Dorsolateral prefrontal cortex (tissue), 122 donors: ENCODE measurements at places on chromosomes 6 and 20.

DNA sequence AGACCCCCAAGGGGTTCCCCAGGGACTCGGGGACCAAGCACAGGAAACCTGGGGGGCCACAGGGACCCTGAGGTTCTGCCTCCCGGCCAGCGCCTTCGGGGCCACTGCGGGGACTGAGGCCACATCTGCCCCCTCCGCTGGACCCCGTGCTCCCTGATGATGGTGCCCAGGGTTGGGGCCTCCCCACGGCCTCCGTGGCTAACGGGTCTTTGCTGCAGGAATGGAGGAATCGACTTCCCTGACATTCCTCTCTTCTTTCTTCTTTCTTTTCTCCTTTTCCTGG is 330.2 kb downstream of the TAF4 start:
- DNase-seq, result no peak

DNA sequence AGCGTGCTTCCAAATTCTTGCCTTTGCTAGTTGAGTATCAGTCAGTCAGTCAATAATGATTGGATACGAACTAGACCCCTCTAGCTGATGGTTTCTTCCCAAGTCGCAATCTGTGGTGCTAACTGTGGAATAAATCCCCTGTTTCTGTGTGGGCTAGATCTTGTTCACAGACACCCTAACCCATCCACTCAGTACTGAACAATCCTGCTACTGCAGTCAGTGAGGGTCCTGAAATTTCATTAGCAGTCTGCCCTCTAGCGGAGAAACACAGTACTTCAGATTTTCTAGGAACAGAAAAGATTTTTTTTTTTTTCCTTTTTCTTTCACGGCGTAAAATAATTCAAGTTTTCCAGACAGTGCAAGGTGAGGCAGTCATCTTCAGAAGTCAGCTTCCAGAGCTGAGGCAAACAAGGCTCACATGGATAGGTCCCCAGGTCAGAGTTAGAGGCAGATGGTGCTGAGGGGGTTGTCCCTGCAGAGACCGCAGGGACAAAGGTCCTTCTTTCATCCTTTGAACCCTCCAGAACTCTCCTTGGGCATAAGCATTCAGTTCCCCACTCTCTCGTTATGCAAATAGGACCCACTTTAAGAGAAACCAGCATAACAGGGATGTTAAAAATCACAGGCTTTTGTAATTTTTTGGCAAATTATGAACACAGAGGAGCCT is 119.6 kb downstream of the SCML4 start:
- no peak for DNase-seq

DNA sequence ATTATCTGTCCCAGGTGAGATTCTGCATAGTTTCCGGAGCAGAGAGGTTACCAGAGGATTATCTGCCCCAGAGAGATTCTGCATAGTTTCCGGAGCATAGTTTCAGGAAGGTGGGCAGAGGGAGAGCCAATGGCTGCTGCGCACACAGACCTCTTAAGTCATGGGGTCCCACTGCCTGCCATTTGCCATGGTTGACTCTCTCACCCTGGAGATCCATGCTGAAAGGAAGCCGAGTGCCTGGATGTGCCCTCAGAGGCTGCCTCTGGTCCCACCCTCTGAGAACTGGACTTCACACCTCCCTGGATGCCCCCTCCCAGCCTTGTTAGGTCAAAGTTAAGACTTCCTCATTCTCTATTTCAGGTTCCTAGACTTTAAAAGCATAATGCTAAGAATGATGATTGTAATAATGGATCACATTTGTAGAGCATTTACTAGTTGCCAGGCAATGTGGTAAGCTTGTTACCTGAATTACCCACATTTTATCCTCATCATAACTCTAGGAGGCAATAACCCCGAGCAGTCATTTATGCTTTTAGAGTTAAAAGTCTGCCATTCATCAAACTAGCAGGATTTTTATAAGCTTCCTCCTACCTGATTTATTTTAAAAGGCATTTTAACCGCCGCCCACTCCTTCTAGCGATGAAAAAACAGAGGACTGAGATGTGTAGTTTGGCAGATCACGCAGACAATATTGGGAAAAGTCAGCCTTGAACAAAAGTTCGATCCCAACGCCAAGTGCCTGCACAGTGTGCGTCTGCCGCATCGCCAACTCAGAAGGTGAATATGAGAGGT is 11.9 kb downstream of the SERPINB9 start:
- DNase-seq, result no peak

- no peak for DNase-seq
Observed at GRCh38 chr6:8478418-8478817, 43.1 kb upstream of the SLC35B3 start.

DNA sequence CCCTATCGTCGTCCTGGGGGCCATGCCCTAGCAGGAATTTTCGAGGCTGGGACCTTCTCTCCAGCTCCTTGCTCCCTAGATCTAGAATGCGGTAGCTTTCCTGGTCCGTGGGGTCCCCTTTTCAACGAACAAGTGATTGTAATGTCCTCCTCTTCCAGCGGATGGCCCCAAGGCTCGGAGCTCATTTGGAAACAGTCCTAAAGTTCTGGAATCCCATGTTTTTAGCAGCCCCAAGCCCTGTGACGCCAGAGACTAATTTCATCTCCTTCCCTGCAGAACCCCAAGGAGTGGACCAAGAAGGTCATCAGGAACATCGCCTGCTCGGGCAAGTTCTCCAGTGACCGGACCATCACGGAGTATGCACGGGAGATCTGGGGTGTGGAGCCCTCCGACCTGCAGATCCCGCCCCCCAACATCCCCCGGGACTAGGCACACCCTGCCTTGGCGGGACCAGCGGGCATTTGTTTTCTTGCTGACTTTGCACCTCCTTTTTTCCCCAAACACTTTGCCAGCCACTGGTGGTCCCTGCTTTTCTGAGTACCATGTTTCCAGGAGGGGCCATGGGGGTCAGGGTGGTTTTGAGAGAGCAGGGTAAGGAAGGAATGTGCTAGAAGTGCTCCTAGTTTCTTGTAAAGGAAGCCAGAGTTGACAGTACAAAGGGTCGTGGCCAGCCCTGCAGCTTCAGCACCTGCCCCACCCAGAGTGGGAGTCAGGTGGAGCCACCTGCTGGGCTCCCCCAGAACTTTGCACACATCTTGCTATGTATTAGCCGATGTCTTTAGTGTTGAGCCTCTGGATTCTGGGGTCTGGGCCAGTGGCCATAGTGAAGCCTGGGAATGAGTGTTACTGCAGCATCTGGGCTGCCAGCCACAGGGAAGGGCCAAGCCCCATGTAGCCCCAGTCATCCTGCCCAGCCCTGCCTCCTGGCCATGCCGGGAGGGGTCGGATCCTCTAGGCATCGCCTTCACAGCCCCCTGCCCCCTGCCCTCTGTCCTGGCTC is 48.5 kb downstream of the PYGB start:
- no peak for DNase-seq

- no peak for DNase-seq
Observed at GRCh38 chr6:116471531-116471930, 10.4 kb downstream of the CALHM6 start.

- peak; percentile 65 for DNase-seq
Observed at GRCh38 chr6:32969685-32970412, 1.5 kb downstream of the BRD2 start.

DNA sequence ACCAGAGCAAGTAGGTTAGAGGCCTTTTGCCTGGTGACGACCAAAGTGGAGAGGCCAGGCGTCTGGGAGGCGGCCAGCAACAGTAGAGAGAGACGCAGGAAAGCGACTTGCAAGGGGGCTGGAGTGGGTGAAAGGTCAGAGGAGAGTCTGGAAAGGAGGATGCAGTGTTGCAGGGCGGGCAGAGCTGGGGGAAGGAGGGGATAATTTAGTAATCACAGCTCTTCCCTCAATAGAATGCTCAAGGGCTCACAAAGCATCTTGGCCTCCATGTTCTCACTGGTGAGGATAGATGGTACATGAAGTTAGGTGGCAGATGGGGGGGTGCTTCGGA is 25.2 kb downstream of the TCF15 start:
- DNase-seq, result no peak

DNA sequence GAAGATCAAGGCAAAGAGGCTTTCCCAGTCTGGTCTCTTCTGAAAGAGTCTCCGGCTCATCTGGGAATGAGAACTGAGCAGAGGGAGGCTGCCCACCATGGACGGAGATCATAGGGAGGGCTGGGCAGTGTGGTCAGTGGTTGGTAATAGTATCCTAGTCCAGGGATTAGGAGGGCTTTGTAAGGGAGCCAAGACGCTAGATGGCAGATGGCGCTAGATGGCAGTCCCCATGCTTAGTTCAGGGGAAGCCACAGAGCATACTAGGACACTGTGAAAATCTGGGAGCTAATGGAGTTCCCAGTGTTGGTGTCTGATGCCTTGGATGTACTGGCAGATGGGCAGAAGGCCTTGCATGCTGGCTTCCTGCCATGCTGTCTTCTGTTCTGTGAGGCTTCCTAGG is 21.7 kb upstream of the DAAM2 start:
- DNase-seq, result peak; percentile 53

- DNase-seq, result no peak
Observed at GRCh38 chr6:142367501-142368018, 65.8 kb downstream of the ADGRG6 start.

- no peak for DNase-seq
Observed at GRCh38 chr6:156585859-156586258, 191.3 kb upstream of the ARID1B start.

- DNase-seq, result no peak
Observed at GRCh38 chr6:54467384-54467783, 159.1 kb downstream of the TINAG start.

GRCh38 chr6:130794738-130795137 is 32.5 kb upstream of the SMLR1 start:
- no peak for DNase-seq

DNA sequence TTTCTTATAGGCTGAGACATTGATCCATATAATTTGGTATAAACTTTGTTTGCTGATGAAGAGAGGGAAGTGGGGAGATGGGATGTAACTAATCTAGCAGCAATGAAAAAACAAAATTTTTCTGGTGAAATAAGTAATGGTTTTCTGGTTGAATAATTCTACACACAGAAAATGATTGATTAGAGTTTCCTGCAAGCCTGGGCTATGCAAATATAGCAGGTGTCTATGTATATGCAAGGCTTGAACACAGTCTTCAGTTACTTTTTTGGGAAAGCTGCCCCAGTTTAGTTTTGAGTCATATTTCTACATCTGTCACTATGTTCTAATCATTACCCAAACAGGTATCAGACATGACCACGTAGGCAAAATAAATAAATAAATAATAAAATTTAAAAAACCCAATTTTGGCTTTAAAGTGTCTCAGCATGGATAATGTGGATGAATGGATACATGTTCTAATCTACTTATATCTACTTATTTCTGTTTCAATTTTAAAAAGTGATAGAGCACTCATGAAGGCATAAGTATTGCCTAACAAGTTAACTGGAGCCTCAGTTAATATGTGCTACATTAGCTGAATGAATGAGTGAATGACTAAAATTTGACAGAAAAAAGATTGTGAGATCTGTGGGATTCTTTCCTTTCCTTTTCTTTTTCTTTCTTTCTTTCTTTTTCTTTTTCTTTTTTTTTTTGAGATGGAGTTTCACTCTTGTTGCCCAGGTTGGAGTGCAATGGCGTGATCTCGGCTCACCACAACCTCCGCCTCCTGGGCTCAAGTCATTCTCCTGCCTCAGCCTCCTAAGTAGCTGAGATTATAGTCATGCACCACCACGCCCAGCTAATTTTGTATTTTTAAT is 37.2 kb upstream of the TFB1M start:
- no peak for DNase-seq

GRCh38 chr20:828987-829386 is 4.5 kb upstream of the FAM110A start:
- DNase-seq, result no peak

DNA sequence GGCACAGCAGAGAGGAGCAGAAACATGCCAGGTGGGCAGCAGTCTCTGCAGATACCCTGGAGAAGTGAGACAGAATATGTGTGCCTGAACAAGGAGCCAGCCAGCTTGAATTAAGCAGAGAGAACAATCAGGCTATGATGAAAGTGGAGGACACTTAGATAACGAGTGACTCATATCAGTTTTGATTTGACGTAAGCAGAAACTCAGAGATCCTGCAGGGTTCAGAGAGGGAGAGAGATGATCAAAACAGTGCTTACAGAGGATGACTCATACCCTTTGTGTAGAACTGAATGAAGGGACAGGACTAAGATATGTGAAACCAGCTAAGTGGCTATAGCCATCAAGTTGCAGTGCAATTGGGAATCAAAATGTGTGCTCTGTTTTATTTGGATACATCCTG is 300.7 kb downstream of the TENT5A start:
- no peak for DNase-seq

GRCh38 chr6:87590990-87591389 is 1.1 kb downstream of the ORC3 start:
- no peak for DNase-seq

DNA sequence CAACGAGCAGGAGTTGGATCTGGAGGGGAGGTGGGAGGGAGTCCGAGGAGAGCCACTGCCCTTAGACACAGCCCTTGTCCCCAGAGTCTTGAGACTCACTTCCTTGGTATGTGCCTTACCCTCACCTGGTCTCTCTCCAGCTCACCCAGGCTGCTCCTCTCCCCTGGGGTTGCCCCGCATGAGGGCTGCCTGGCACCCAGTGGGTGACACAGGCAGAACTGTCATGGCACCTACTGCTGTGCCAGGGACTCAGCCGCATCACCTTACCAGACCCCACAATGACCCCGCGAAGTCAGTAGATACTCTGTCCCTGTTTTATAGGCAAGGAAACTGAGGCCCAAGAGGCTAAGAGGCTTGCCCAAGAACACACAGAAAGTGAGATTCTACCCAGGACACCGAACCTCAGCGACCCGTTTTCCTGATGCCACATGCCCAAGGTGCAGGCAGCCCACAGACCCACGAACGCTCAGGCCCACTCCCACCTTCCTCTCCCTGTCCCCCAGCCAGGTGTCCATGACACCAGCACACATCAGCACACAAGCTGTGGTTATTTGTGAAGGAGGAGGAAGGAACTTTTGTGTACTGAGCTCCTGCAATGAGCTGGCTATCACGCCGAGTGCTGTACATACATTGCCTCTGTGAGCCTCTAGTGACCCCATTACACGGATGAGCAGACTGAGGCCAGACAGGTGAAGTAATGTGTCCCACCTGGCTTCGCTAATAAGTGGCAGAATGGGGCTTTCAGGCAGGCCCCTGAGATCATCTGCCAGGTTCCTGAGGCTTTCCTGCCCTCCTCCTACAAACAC is 168.1 kb downstream of the GRM4 start:
- no peak for DNase-seq

- no peak for DNase-seq
Observed at GRCh38 chr6:113347436-113347835, 509.7 kb upstream of the MARCKS start.

- no peak for DNase-seq
Observed at GRCh38 chr6:37630281-37630799, 67.3 kb downstream of the MDGA1 start.

- DNase-seq, result no peak
Observed at GRCh38 chr6:18323935-18324705, 59.8 kb upstream of the DEK start.

GRCh38 chr6:53347250-53347920 is 1.4 kb downstream of the ELOVL5 start:
- DNase-seq, result no peak
